ENCODE measurements at places on chromosomes 6 and 20.

DNA sequence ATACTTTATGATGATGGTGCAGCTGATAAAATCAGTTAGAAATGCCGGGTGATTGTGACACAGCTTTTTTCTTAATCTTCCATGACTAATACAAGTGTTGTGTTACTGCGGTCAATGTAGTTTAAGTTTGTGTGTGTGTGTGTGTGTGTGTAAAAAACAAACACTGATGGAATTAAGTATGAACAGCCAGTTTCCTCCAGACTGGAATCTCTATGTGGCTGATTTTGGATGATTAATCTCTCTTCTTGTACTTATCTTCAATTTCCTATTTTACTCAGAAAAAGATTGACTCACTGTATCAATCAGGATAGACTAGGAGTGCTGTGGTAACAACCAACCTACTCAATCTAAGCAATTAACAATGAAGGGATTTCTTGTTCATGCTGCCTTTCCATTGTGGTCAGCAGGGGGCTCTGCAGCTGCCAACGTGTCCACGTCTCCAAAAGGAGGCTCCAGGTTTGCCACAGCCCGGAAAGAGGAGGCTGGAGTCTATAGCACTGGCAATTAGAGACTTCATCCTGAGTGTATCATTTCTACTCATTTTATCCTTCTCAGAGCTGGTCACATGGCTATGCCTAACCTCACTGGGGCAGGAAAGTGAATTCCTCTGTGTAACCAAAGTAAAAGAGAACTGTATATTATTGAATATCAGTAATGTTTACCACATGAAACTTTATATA lies 107.7 kb downstream of the CD109 start:
- no peak for DNase-seq

DNA sequence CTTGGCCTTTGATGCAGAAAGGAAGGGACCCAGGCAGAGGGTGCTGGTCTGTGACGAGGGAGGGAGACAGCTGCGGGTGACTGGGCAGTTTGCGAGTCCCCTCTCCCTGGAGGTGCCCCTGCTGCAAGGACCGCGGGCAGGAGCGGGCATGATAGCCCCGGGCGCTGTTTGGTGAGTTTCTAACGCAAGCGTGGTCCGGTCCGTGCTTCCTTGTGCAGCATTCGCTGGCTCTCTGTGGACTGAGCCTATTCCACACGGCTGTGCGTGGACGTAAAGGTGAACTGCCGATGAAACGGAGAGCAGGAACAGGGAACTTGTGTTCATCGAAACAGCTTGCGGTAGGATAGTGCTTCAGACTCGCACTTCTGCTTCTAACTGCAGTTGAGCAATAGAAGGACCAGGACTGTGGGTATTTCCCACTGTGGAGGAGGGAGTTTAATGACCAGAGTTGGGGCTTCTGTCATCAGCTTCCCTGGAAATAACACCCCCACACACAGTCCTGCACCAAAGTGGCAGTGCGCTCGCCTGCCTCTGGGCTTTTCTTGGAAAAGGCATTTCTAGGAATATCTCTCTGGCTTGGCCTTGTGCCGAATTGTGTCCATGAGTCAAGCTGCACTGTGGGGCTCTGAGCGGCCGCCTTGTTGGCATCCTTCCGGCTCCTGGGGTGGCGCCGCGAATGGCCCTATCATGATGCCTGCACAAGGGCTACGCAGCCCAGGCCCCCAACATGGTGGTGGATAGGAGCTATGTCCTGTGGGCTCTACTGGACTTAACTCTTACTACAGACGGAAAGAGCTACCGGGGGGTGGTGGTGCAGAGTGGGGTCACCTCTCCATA lies 48.9 kb downstream of the DUSP22 start:
- no peak for DNase-seq

DNA sequence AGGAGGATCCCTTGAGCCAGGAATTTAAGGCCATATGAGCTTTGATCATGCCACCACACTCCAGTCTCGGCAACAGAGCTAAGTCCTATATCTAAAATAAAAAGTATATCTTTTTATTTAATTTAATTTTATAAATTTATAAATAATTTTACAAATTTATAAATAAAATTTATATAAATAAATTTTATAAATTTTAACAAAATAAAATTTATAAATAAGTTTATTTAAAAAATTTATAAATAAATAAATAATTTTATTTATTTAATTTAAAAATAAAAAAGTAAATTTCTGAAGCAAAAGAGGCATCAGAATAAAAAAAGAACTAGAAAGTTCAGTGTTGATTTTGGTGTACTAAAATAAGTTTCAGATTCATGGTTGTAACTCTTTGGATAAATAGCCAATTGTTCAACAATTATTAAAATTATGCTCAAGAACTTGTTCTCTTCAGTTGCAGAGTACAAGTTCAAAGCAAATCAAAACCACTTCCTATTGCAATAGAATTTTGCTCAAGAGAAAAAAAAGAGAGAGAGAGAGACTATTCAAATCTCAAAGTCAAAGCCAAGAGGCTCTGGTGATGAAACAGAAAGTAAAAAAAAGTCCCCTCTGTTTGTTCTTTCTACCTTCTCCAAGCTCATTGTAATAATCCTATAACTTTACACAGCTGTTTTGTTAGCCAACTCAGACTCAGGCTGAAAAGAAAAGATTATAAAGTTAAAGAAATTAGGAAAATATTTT lies 547.5 kb upstream of the ADGRB3 start:
- no peak for DNase-seq

DNA sequence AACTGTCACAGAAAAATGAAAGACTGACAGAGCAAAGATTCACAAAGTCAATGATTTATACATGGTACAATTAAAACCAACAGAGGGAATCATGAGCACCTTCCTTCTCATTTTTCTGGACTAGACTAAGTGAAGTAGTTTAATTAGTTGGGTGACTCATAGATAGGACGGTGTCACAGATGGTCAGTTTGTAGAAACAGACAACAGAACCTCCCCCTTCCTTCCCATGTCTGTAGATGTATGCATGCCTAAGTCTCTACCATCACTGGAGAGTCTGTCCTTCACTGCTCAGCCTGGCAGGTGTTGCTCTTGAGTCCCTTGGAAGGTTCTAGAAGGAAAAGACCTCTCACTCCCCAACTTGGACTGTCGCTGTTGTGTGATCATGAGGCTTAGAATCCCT lies 75.4 kb upstream of the EEF1E1 start:
- no peak for DNase-seq

DNA sequence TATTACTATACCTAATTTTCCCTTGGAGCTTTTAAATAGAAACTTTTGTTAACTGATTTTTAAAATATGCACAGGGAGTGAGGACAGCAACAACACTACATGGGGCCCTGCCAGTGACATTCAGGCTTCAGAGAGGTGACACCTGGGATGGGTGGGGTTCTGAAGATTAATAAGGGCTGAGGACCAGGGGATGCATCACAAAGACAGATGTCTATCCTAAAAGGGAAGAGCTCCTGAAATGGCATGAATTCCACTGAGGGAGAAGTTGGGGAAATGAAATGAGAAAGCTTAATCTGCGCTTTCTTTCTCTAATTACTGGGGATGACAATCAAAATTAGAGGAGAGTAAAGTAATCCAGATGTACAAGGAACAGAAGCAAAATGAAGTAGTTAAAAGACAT lies 162.8 kb downstream of the BTBD9 start:
- DNase-seq, result no peak

DNA sequence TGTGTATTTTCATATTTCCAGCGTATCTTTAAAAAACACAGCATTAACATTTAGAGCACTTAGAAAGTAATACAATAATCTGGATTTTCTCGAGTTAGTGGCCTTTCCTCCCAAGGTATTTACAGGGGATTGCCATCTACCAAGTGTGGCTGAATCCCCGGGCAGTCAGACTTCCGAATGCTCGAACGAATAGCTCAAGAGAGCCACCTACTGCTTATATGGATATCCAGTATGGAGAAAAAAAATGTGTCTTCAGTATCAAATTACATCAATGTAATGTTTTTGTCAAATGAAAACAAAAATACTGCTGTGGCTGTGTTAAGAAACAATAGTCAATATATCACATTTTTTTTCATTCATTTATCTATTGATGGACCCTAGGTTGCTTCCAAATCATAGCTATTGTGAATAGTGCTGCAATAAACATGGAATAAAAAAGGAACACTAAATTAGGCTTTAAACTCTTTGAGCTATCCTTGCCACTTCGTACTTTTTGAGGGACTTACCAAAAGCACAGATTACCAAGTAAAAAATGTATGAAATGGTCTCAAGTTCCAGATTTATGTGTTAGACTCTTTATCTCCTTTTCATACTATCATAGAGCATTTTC lies 654.5 kb upstream of the PTCHD4 start:
- DNase-seq, result no peak

DNA sequence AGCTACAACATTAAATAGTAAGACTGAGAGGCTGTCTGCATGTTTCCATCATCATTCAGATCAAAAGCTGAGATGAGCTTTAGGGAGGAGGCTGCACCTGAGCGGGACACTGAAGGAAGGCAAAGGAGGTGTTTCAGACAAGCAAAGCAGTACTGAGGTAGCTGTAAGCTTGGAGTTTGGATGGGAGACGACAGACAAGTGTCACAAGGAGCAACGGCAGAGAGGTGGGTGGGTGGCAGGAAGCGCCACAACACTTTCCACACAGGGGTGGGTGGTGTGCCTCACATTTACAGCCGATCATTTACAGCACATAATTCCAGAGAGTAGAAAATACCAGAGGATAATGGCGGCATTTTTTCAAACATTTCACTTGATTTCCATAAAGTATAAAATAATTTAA lies 205.5 kb upstream of the SHLD1 start:
- no peak for DNase-seq

DNA sequence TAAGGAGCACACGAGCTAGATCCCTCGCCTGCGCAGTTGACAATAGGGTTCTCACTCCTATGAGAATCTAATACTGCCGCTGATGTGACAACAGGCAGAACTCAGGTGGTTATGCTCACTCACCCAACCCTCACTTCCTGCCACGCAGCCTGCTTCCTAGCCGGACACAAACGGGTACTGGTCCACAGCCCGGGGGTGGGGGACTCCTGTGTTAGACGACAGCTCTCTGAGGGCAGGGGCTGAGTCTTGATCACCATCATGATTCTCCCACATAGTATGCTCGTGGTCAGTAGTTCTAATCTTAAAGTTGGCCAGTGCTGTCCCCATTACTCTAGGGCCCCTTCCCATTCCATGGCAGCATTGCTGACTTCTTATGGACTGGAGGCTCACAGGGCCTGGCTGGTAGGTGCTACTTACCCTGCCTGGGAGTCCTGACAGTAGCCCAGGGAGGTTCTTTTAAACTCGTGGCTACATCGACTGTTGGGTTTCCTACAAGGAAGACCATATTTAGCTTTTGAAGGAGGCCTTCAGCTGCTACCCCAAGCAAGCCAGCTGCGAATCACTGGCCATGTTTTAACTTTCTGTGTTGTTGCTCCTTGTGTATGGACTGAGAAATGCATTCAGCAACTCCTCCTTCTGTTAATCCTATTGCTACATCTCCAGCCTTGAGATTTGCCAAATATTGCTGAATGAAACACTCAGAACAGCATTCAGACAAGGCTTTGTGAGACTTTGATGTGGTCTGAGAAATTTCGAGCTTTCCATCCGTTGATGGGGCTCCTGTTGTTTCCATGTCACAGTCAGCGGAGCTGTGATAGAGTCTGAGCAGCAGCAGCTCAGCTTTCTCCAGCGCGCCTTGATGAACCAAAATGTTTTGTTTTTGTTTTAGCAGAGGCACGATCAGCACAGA lies 300.3 kb downstream of the NRN1 start:
- no peak for DNase-seq

- DNase-seq, result no peak
Observed at GRCh38 chr6:31098449-31098938, 13.9 kb downstream of the C6orf15 start.

GRCh38 chr6:52491203-52492069 lies 71.3 kb downstream of the EFHC1 start:
- DNase-seq, result no peak

DNA sequence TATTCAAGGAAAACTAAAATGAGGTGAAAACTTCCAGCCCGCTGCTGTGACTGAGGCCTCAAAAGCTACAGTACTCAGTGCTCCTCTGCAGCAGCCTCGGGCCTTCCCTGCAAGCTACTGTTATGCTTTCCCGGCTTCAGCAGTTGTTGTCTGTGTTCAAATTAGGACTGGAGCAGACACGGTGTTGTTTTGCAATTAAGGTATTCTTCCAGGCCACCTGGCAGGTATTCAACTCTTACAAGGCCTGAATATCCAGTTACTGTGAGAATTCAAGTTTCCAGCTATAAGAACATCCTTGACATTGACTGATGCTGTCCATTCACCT lies 10.7 kb downstream of the TXNDC5 start:
- DNase-seq, result no peak

GRCh38 chr6:4668271-4669179 lies 107.7 kb upstream of the CDYL start:
- DNase-seq, result no peak

DNA sequence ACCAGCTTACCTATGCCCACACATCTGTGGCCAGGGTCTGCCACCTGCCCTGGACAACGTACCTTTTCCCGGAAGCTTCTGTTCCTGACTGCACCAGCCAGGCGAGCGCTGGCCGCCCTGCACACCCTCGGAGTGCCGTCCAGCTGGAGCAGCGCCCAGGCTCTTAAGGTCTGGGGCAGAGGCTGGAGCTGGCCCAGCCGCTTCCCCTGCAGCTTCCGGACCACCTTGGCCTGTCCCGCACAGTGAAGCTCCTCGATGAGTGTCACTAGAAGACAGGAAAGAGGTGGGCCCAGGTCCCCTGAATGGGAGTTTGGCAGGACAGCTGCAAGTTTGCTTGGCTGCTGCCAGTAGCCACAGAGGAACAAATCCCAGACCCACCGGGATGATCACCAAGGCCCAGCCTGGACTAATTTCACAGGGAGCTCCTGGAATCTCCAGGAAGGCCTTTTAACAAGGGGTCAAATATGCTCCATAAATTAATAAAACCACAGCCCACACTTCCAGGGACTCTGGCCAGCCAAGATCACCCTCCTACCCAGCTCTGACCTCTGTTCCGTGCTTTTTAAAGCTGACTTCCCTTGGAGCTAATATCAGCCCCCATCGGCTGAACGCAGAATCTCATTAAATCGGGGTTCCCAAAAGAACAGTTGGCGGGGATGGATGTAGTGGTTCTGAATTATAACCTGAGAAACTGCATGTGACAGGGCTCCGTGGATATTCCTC lies 82.3 kb downstream of the PTPN1 start:
- DNase-seq, result no peak

DNA sequence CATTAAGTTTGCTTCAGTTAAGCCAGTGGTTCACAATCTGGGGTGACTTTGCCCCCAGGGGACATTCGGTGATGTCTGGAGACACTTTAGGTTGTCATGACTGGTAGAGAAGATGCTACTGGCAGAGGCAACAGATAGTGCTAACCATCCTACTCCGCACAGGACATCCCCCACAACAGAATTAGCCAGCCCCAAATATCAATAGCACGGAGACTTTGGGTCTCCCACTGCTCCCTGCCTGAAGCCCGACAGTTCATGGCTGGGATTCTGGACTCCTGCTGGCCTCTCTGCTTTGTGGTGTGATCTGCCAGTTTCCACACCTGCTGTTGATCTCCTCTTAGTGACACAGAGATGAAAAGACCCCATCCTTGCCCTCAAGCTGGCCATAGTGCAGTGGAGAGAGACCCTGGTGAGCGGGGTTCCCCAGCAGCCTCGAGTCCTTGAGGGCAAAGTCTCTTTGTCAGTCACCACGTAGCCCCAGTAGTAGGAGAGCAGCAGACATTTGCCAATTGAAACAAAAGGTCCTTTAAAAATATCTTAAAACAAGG lies 24.7 kb upstream of the TTPAL start:
- DNase-seq, result no peak

GRCh38 chr6:149454346-149454848 lies 30.4 kb downstream of the ZC3H12D start:
- DNase-seq, result no peak

GRCh38 chr6:83231146-83231545 lies 38.0 kb downstream of the RWDD2A start:
- no peak for DNase-seq

Data from stimulated activated CD4-positive, alpha-beta T cell treated with anti-CD3 and anti-CD28 coated beads, Interleukin-12 subunit alpha, Interleukin-12 subunit beta, amount 100 ng/mL, for 48 hours (primary cell).